ENCODE measurements at places on chromosomes 4 and X.
A peak's percentile ranks its signal among the peaks of the same experiment; 100 is the strongest.

GRCh38 chrX:373641-374471, 12.9 kb downstream of the PPP2R3B start:
- peak; percentile 39 for DNase-seq

DNA sequence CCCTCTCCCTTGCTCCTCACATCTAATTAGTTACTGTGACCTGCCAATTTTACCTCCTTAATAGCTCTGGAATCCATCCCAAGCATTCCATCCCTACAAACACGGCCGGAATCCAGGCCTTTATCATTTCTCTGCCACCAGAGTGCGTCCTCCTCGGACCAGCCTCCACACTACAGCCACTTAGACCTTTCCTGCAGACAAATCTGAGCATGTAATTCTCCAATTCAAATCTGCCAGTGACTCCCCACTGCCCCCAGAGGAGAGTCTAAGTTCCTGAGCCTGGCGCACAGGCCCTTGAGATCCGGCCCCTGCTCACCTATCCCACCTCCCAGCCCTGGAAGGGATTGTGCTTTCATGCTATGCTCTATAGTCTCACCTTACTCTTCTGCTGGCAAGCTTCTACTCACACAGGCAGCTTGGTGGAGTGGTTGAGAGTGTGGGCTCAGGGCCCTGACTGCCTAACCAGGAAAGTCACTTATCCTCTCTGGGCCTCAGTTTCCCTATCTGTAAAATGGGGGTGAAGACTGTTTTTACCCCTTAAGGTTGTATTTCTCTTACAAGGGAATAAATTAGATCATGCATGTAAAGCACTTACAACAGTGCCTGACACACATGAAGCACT, 31.2 kb downstream of the PJA1 start:
- peak; percentile 46 for DNase-seq

- DNase-seq, result no peak
These were observed 27.6 kb downstream of the CLNK start for GRCh38 chr4:10656988-10657387.

GRCh38 chr4:109614466-109614865, 54.4 kb downstream of the MCUB start:
- no peak for DNase-seq

- no peak for DNase-seq
These were observed 1118.2 kb downstream of the ARAP2 start for GRCh38 chr4:35125995-35126712.

GRCh38 chr4:136136601-136137000, 1395.7 kb downstream of the PCDH18 start:
- no peak for DNase-seq

DNA sequence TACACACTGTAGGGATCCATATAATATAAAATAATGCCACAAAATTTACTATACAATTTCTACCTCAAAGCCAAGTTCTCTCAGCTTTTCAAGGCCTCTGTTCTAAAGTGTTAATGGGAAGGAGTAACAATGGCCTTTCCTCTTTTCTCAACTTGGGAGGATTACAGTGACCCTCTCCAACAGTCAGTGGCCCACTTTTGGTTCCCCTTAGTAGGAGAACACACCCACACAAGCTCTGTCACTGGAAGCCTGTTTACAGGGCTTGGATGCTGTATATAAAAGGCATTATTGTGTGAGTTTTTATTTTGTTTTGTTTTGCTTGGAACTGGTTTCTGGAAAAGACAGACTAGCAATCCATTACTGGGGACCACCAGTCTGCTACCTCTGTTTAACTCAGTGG, 1.8 kb downstream of the ARHGEF6 start:
- no peak for DNase-seq

GRCh38 chr4:20433097-20433705, 181.5 kb downstream of the SLIT2 start:
- no peak for DNase-seq

- DNase-seq, result peak; percentile 94
These were observed 271.5 kb downstream of the LDB2 start for GRCh38 chr4:16626945-16627344.

GRCh38 chr4:186924723-186925122, 201.1 kb upstream of the FAT1 start:
- no peak for DNase-seq

GRCh38 chr4:7199129-7199725, 6.9 kb downstream of the SORCS2 start:
- DNase-seq, result no peak

- no peak for DNase-seq
These were observed 43.6 kb downstream of the TLR10 start for GRCh38 chr4:38738940-38739803.

DNA sequence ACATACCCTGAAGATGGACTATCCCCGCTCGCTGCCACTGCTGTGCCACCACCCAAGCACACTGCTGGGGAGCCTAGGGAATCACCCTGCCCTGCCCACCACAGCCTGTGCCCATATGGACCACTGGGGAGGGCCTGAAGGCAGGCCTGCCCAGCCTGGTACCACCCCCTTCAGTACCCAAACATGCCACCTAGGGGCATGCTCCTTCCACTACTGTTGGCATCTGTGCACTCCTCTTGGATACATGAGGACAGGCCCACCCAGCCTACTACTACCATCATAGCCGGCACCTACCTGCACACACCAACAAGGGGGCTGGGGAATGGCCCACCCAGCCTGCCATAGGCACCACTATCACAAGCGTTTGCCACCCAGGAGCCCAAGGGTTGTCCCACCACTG, 30.1 kb upstream of the PRDX4 start:
- no peak for DNase-seq

DNA sequence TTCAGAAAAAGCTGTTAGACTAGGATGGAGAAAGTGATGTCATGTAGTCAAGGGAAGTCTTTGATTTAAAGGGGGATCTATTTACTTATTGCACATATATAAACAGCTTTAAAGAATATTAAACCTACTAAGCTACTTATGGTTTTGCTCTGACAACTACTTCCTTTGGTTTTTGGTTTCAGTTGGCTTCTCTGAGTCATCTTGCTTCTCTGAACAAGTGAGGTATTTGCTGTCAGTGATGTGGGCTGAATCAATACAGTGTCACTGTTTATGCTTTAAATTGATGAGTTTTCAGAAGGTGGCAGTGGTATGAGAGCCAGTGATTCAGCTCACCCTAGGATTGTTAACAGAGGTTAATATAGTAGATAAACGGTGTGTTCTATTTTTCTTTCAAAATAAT, 75.1 kb downstream of the CEP44 start:
- DNase-seq, result peak; percentile 70

DNA sequence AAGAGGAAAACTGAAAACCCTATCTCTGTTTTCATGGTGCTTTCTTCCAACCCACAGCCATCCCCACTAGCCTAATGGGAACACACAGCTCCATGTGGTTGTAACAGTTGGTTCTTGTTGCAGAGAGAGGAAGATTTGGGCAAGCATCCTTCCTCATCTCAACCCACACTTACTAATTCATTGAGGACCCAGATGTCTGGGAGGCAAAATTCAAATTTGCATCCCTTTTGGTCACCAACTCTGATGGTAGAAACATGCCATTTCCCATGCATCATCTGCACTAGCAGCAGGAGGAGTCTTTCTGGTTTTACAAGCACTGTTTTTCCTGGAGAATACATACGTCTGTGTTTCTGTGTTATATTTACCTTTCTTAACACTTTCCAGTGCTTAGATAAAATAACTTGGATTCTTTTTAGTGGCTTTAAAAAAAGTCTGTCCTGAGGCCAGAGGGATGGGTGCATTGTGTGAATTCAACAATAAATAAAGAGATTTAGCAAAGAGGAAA, 301.0 kb downstream of the KCTD8 start:
- DNase-seq, result no peak

DNA sequence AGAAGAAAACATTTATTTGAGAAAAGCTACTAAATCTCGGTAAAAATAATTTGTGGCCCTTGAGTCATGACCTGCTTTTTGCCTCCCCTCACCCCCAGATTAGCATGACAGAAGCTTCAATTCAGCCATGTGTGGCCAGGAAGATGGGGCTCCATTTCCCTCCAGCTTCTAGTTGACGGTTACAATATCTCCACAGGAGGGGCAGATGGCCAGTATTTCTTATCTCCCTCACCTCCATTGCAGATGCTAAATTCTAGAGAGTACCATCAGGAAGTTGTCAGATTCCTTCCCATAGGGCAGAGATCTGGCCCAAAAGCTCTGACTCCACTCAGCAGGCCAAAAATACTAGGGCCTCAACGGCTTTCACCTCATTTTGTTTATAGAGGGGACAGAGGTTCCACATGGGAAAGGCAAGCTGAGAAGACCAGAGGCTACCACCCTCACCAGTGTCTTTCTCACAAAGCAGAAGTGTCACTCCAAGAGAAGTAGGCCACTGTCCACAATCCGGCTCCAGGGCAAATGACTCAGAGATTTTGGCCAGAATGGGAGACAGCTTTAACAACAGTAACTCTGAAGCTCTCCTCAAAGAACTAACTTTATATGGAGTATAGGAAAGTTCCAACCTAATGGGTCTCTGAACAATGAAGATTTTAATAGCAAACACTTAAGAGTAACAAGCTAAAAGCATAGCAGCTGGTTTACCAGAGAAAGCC, 108.3 kb downstream of the TBC1D19 start:
- DNase-seq, result peak; percentile 62

- peak; percentile 56 for DNase-seq
These were observed 62.1 kb downstream of the EDNRA start for GRCh38 chr4:147543034-147543433.

GRCh38 chrX:112967903-112968302, 127.3 kb upstream of the AMOT start:
- DNase-seq, result no peak

- DNase-seq, result peak; percentile 72
These were observed at the start of gene UCHL1 for GRCh38 chr4:41256740-41257256. Gene UCHL1, plus strand, starts transcription at chr4:41256928. Its CDS starts 49 bp downstream, at chr4:41256977.

- DNase-seq, result no peak
These were observed 64.8 kb downstream of the TMEM131L start for GRCh38 chr4:153531000-153531358.

GRCh38 chr4:45410701-45411210, 684.4 kb upstream of the GNPDA2 start:
- no peak for DNase-seq

- peak; percentile 64 for DNase-seq
These were observed 131.3 kb downstream of the FHDC1 start for GRCh38 chr4:153067376-153067775.
